ENCODE measurements at places on chromosomes 5 and 9.

GRCh38 chr9:116337015-116337414, 183.4 kb downstream of the PAPPA start:
- DNase-seq, result no peak

GRCh38 chr9:16693616-16694015, 176.9 kb downstream of the BNC2 start:
- no peak for DNase-seq

- no peak for DNase-seq
Measured at GRCh38 chr9:87122947-87123685, 175.8 kb upstream of the GAS1 start.

DNA sequence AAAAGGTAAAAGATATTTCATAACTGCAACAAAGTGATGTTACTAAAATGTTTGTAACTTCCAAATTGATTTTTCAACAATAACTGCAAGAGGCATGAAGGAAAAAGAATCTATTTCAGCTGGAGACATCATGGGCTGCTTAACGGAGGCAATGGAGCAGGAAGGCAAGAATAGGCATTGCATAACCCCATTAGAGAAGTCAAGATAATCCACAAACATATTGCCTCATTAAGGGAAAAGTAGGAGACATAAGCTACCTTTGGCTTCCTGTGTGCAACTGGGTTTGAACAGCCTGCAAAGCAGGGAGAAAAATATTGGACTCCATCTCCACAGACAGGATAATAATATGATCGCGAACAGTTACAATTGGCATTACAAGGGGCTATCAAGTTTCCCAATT, 46.7 kb downstream of the SLCO4C1 start:
- DNase-seq, result no peak

DNA sequence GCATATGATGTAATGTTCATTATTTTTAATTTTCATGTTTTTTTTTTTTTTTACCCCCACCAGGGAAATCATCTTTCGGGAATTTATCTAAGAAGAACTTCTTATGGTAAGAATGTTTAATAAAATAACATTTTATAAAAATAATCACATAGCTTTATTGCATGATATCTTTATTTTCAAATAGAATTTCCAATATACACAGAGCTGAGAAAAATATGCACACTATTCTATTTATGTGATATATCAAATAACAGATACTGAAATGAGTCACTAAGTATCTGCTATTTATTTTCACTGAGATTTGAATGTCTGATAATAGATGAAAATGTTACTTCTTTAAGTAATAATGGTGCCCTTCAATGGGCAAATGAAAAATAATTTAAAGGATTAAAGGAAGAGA, 1217.3 kb downstream of the MAT2B start:
- DNase-seq, result no peak

- no peak for DNase-seq
Measured at GRCh38 chr5:59656351-59657254, 236.9 kb downstream of the PDE4D start.

DNA sequence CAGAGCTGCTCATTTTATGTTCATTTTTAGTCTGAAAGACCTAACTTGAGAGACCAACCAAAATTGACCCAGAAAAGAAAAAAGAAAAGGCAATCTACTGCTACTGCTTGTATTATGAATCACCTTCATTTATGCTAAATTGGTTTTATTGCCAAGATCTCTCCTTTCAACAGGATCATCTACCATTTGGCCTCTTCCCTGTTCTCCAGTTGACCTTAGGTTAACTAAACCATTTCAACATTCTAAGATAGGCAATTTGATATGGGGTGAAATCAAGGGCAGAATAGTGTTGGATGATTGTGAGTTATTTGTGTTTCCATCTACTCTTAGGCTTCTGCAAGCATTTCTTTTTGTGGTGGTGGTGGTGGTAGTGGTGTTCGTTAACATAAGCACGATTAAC, 48.3 kb upstream of the POU4F3 start:
- no peak for DNase-seq

GRCh38 chr9:128070874-128071273, 2.8 kb downstream of the SLC25A25 start:
- DNase-seq, result no peak

DNA sequence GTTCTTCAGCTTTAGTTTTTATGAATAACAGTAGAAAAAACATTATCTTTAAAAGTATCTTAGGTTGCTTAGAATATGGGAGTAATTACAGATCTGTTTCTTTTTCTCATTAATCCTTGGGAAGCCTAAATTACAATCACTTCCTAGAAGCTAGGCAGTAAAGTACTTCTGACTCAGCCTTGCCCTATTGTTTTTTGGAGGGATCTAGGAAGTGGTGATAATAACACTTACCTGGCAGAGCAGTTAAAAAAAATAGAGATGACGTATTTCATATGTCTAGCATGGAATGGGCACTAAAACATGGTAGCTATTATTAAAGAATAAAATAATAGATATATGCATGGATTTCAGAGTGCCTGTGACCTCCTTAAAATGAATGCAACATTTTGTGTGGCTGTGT, 8.2 kb upstream of the FST start:
- DNase-seq, result no peak

DNA sequence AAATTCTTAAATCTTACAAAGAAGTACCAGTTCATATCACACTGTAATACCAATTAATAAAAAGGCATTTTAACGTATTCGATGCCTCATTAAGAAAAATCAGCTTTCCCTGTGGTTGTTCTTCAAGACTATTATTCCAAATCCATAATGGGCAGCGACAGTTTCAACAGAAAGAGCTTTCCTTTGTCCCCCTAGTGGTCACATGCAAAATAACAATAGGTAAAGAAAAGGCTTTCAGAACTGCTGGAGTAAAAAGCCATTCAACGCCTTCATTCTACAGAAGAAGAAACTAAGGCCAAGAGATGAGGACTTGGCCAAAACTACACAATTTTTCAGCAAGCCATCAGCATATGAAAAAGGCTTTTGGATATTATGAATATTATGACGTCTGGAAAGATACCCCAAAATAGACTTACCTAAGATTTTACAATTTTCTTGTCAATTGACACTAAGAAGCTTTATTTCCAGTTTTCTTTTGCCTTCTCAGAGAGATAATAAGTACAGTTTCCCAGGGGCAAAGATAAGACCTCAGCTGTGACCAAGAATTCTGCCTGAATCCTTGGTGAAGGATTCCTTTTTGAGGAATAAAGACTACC, 6.7 kb upstream of the CDH6 start:
- no peak for DNase-seq

- no peak for DNase-seq
Measured at GRCh38 chr9:110126499-110126941, 81.4 kb downstream of the C9orf152 start.

GRCh38 chr9:101591787-101592446, 2.9 kb downstream of the PPP3R2 start:
- no peak for DNase-seq

- no peak for DNase-seq
Measured at GRCh38 chr5:16057277-16057676, 122.3 kb downstream of the MARCHF11 start.

GRCh38 chr5:34585601-34586104, 70.5 kb upstream of the RAI14 start:
- peak; percentile 77 for DNase-seq

GRCh38 chr9:116391306-116391900, 237.8 kb downstream of the PAPPA start:
- DNase-seq, result no peak

DNA sequence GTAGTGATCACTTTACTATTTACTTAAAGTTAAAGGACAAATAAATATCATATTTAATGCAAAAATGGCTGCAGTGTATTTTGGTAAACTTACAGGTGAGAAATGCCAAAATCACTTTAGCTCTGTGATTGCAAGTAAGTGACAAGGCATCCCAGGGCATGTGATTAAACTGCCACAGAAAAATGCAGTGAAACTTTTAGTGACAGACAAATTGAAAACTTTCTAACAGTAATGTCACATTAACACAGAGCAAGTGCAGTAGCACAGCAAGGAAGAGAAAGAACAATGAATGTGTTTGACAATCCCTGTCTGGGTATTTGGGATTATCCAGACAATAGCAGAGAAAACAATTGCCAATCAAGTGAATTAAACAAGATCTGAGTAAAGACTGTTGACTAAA, 606.8 kb downstream of the SLCO4C1 start:
- DNase-seq, result no peak

DNA sequence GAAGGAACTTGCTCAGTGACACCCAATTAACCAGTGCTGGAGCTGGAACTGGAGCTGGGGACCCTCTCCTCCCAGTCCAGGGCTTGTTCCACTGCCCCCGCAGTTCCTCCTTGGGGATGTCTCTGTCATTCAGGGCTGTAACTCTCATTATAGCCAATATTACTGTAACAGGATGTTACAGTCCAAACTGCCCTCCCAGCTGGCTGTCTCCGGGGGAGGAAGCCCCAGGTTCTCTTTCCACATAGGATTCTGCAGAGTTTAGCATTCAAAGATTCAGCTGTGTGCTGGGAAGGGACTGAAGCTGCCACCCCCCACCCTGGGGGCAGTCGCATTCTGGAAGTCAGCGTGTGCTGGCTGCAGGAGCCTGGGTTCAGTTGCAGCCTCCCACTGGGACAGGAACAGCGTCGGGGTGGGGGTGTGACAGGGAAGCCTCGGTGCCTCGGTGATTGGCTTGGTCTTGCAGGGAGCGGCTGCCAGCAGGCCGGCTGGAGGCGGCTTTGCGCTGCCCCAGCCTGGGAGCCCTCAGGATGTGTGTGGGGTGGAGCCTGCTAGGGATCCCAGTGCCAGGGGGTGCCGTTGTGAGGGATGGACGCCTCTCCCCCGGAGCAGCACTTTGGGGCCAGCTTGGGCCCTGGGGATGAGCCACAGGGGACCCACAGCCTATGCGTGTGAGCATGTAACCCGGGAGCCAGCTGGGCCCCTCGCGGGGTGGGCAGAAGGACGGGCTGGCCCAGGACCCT, 101.1 kb downstream of the RGS3 start:
- DNase-seq, result no peak

- no peak for DNase-seq
Measured at GRCh38 chr9:19192202-19193028, 38.1 kb upstream of the DENND4C start.

DNA sequence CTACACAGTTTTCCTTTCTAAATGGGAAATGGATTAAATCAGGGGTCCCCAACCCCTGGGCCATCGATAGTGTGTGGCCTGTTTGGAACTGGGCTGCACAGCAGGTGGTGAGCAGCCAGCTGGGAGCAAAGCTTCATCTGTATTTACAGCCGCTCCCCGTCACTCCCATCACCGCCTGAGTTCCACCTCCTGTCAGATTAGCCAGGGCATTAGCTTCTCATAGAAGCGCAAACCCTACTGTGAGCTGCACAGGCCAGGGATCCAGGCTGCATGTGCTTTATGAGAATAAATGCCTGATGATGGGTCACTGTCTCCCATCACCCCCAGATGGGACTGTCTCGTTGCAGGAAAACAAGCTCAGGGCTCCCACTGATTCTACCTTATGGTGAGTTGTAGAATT, 41.2 kb upstream of the FLT4 start:
- DNase-seq, result no peak

DNA sequence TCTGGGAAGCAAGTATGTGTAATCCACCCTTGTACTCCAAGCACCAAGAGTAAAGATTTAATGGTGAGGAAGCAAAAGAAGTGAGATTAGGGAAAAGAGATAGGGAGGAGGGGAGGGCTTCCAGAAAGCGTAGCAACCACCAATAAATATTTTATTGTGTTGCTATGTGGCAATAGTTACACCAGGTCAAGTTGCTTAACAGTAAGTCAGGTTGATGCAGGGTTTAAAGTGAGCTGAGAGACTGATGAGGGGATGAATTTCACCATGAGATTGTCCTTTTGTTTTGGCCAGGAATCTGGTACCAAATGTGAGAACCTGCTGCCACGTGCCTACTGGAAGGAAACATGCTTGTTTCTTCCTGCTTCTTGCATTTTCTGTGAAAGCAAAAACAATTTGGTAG, 62.7 kb downstream of the PCSK5 start:
- DNase-seq, result no peak

- no peak for DNase-seq
Measured at GRCh38 chr5:73030531-73030930, 74.7 kb downstream of the FCHO2 start.

GRCh38 chr5:142685418-142686209, at the start of gene FGF1:
Gene FGF1, minus strand, starts transcription at chr5:142686090. Its CDS starts 71,963 bp downstream, at chr5:142614127.
- DNase-seq, result no peak

DNA sequence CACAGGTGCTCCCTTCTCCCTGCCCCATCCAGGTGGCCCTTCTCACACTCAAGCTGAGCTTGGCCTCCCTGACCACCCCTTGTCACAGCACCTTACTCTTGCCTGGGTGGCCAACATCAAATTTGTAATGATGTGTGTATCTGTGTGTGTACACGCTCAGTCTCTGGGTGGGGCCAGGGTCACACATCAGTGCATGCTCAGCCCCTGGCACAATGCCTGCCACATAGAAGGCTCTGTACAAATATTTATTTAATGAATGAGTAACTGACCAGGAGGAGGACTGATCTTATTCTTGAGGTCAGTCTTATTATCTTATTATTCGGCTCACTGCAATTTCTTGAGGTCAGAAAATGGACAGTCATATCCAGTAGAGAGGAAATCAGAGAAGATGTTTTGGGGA, 41.3 kb upstream of the HAND1 start:
- no peak for DNase-seq

DNA sequence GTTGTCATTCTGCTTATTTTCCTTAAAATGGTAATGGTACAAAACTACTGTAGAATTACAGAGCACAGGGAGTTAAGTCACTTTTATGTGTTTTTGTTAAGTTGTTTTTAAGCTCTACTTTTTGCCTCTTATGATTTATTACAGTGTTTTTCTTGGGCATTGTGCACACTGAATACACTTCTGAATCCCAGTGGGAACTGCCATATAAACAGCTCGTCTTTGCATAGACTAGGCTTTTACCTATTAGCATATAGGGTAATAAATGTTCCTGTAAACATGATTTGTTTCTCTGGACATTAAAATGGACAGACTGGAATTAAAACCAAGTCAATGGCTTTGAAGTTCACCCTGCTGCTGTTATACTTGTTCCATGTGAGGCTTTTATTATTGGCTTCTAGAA, 12.2 kb downstream of the KLF9 start:
- no peak for DNase-seq

DNA sequence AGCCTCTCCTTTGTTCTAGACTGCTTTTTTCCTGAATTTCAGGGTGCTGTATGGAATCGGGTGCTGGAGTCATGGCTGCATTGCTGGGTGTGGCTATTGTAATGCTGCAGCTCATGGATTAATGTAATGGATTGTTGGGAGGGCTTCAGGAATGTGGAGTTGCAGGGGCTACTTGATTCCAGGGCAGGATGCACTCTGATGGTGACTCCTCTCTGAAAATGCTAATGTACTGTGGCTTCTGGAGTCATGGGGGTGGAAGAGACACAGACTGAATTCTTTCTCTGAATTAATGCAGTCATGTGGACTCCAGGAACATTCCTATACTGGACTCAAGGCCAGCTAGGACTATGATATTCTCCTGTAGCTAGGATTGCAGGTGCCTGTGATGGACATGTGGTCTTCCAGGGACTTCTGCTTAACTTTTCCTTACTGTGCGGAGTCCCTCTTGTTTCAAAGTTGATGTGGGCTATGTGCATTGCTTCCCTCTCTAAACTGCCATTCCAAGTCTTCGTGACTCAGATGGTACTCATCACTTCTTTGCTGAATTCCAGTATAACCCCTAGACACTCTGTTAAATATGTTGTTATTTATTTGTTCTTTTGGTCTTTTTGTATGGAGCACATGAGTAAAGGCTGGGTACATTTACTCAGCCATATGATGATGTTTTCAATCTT, 396.2 kb downstream of the KCTD16 start:
- no peak for DNase-seq
